NCI-H2171 treated with DMSO at 0.1 percent for 48 hours (cell line): ENCODE measurements at places on chromosomes 11 and 22.

GRCh38 chr11:2805388-2806056 lies 80.1 kb downstream of the CDKN1C start:
- no peak for DNase-seq

GRCh38 chr11:68542617-68543016 lies 82.1 kb downstream of the PPP6R3 start:
- DNase-seq = no peak

DNA sequence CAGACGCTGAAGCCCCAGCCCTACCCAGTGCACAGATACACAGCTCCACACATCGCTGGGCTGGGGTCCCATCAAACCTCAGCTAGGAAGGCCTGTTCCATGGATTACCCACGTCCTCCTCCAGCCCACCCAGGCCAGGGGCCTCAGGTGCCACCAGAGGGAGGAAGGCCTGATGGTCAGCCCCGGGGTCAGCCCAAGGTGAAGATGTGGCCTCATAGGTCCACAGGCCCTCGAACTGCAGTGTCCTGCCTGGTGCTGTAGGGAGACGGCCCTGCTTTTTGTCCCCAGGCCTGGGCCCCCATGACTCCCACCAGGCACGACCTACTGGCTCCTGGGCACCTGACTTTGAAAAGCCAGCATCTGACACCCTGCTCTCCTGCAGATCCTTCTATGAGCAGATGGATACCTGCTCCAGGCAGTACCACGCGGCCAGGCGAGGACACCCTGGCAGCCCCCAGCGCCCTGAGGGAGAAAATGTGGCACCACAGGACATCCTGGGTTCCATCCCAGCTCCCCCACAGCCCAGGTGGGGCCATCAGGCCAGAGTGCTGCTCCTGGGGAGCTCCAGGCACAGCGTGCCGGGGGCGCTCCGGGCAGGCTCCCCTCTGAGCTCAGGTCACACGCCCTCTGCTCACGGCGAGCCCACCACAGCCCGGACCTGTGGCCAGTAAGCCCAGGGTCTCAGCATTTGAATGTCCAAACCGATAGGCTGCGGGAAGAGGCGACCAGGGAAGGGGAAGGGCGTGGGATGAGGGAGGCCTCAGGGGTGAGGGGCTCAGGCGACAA lies 15.8 kb upstream of the MOB2 start:
- no peak for DNase-seq

DNA sequence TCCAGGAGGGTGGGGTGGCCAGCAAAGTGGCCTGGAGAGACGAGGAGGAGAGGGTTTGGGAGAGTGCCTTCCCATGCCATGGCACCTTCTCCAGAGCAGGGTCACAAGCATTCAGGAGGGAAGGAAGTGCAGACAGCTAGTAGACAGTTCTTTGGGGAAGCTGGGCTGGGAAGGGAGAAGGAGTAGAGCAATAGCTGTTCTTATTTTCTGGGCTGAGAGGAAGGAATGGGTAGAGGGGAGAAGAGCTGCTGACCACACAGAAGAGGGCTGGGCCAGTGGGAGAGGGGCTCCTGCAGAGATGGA lies 14.8 kb upstream of the PICK1 start:
- no peak for DNase-seq

- peak; percentile 54 for DNase-seq
Measured at GRCh38 chr22:25475257-25476022, 89.0 kb upstream of the GRK3 start.

DNA sequence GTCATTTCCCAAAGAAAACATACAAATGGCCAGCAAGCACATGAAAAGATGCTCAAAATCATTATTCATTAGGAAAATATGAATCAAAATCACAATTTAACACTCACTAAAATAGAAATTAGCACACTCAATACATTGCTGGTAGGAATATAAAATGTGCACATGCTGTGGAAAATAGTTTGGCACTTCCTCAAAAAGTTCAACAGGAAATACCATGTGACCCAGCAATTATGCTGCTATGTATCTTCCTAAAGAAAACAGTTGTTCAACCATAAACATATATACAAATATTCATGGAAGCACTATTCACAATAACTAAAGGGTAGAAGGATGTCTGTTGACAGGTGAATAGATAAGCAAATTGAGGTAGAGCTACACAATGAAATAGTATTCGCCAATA lies 187.3 kb upstream of the SOX6 start:
- no peak for DNase-seq

DNA sequence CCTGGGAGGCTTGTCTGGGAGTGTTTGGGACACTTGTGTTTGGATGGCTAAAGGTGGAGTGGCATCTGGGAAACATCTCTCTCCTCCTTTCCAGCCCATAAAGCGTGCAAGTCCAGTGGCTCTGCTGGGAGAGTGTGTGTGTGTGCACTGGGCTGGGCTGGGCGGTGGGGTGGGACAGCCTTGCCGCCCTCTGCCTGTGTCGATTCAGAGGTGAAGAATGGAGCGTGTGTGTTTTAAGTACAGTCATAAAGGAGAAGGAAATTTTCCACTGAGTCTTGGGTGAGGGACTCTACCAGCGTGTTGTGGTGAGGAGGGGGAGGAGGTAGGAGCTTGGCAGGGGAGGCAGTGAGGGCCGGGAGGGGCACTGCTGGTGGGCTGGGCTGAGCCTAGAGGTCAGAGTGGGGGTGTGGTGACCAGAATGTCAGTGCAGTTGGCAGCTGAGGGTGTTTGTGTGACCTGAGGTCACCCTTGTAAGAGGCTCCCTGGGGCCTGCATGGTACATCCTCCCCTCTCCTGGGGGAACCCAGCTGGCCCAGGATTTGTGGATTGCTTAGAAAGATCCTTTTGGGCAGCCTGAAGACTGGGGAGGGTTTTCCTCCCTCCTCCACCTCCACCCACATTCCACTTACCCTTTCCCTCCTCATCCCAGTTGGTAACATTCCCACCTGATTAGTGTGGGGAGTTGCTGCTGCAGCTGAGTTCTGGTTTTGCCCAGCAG lies 1.7 kb downstream of the TIMP3 start:
- DNase-seq = no peak

- DNase-seq = no peak
Measured at GRCh38 chr11:56700242-56700913, 1.5 kb downstream of the OR9G1 start.

GRCh38 chr22:23107487-23108248 lies 34.1 kb downstream of the RSPH14 start:
- DNase-seq = peak; percentile 88

DNA sequence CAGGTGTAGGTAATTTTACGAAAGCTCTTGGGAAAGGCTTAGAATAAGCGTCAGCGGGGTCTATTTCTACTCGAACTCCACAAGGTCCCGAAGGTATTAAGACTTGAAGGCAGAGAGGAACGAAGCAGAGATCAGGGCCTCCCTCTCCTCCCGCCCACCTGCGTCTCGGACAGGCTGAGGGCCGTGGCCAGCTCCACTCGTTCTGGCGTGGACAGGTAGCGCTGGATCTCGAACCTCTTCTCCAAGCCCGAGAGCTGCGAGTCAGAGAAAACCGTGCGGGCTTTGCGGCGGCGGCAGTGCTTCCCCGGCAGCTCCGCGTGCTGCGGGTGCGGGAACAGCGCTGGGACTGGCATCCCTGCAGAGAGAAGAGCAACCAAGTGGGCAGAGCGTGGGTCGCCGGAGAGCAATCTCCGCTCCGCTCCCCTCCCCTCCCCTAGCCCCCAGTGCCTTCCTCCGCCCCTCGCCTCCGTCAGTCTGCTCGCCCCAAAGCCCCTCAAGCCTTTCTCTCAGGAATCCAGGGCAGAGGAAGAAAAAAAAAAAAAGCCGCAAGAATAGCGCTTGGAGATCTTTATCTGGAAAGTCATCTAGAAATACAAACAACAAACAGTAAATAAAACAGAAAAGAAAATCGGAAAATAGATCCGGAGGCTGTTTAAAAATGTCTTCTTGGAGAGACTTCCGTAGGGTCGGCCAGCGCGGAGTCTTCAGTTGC lies 2.4 kb downstream of the BSX start:
- no peak for DNase-seq

DNA sequence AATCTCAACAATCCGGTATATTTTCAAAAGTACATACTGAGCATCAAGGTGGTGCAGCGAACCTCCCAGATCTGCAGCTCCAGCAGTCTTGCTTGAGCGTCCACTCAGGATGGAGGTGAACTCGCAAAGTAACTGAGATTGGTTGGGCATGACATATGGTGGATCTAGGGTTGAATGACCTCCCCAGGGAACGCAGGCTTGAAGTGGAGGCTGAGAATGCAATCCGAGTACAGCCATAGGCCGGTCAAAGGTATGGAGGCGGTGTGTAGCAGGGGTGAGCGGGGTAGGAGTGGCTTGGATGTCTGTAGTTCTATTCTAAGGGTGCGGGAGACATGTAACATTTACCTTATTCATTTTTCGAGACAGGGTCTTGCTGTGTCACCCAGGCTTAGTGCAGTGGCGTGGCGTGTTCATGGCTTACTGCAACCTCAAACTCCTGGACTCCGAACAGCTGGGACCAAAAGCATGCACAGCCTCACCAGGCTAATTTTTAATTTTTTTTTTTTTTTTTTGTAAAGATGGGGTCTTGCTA lies 631 bp upstream of the C22orf39 start:
- peak; percentile 97 for DNase-seq

- DNase-seq = no peak
Measured at GRCh38 chr11:532986-533585, 2.3 kb downstream of the HRAS start.

DNA sequence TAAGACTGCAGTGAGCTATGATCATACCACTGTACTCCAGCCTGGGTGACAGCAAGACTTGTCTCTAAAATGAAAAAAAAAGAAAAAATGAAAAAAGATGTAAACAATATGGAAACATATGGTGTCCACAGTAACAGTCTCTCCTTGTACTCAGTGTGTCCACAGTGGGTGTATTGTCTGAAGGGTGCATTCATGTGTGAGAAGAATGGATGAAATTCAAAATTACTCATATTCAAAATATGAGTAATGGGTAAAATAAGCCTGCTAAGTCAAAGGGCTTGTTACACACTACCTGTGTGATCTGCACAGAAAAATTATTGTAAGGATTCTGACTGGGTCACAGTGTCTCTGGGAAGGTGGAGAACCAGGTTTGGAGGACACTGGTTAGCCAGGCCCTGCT lies 26.9 kb downstream of the PPFIA1 start:
- no peak for DNase-seq

GRCh38 chr11:114615448-114616361 lies 20.1 kb upstream of the NXPE4 start:
- no peak for DNase-seq

DNA sequence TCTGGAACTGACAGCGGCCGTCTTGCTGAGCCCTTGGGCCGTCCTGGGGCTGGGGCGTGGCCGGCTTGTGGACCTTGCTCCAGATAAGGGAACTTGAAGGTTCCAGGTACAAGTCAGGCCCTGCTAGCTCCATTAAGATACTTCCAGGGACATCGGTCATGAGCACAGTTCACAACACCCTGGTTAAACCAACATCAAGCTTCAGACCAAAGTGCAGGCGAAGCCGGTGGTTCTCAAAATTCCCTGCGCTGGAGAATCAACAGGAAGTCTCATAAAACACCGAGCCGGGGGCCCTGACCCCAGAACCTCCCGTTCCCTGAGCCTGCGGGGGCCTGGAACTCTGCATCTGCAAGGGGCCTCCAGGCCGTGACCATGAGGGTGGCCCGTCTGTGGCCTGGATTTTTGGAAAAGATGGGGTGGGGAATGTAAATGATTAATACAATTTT lies 1043.8 kb downstream of the BRD1 start:
- no peak for DNase-seq

- DNase-seq = no peak
Measured at GRCh38 chr11:45181193-45181888, 34.9 kb downstream of the PRDM11 start.

GRCh38 chr11:65290448-65291165 lies 24.1 kb upstream of the CDC42EP2 start:
- peak; percentile 58 for DNase-seq

GRCh38 chr11:40306938-40307548 lies 1152.4 kb downstream of the LRRC4C start:
- no peak for DNase-seq

DNA sequence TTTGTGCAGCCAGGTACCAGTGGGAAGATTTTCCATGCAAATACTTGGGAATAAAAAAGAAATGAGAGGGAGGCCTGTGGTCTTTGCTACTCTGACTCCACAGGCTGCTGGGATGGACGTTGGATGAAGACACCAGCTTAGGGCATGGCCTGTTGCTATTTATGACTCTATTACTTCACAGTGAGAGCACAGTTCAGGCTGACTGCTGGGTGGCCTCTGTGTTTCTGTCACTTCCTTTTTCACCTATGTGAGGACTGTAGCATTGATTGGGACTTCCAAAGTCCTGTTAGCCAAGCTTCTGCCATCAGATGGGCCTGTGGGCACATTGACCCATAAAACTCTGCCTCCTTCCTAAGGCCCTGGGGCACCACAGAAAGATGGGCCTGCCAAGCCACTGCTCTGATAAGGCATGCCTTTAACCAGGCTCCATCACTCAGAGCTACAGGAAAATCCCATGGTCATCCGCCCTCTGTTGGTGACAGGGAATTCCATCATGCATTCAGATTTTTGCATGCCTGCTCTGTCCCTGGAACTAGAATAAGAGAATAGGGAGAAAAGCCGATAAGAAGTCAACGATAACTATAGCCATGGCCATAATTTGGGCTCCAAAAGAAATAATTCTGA lies 64.6 kb downstream of the KCNJ1 start:
- no peak for DNase-seq

GRCh38 chr11:72225411-72225951 lies 914 bp downstream of the INPPL1 start:
- DNase-seq = no peak

DNA sequence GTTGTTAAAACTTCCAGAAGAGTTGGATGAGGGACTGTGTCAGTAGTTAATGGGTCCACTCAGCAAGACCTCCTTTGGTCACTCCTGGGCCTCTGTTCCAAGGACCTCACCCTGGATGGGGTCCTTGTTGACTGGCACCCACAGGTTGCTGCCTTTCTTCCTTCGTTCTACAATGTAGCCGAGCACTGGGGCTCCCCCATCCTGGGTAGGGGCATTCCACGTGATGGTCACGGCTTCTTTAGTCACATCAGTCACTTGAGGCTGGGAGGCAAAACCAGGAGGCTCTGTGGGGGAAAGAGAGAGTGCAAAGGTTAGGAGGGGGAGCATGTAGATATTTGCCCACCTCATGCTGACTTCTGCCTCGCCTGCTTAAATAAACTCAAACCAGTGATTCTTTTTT lies 12.0 kb downstream of the TMEM86A start:
- no peak for DNase-seq

DNA sequence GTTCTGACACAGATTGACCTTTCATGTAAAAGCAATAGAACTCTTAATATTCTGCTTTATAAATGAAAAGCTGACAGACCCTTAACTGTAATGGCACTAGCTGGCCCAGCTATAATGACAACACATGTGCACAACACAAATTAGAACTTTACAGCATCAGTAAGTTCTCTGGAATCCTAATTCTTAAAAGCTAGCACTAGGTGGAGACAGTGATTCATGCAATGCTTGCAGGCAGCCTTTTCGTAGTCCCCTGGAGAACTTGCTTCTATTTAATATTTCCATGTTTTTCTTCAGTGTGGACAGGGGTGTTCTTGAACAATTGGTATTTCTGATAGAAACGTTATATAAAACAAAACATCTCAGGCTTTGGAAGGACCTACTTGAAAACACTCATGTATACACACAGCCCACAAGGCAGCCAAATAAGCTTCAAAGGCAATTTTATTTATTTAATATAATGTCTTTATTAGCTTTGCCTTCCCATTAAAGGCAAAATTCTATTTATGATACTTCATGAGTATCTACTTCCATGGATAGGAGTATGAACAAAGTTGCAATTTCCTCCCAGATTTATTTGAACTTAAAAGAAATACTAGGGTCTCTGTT lies 374.3 kb upstream of the MPPED2 start:
- peak; percentile 90 for DNase-seq
